ENCODE measurements at places on chromosomes 6 and 20.

- no peak for DNase-seq
Observed at GRCh38 chr6:70112716-70113115, 190.2 kb downstream of the COL9A1 start.

DNA sequence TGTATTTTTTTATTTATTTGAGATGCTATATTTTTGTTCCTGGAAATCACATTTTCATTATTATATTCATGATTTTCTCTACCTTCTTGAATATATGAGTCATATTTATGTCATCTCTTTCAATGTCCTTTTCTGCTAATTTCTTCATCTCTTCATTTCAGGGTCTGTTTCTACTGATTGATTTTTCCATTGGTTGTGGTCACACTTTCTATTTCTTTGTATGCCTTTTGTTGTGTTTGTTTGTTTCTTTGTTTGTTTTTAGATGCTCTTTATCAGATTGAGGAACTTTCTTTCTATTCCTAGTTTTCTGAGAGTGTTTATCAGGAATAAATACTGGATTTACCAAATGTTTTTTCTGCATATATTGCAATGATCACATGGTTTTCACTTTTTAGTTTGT is 16.9 kb upstream of the MDFI start:
- DNase-seq, result no peak

GRCh38 chr6:91523511-91523910 is 936.6 kb upstream of the MAP3K7 start:
- no peak for DNase-seq

GRCh38 chr6:63862486-63863198 is 227.0 kb downstream of the PHF3 start:
- DNase-seq, result no peak

DNA sequence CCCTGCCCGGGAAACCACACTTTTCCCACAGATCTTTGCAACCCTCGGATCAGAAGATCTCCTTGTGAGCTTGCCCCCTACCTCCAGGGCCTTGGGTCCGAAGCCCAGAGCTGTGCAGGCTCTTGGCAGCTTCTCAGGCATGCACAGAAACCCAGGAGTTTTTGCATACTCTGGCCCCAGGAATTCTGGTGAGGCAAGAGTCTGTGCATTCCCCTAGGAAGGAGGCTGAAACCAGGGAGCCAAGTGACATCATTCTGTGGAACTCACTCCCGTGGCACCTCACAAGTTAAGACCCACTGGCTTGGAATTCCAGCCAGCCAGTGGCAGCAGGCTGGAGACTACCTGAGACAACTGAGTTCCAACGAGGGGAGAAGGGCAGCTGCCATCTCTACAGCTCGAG is 100.1 kb downstream of the TNFRSF21 start:
- DNase-seq, result no peak

DNA sequence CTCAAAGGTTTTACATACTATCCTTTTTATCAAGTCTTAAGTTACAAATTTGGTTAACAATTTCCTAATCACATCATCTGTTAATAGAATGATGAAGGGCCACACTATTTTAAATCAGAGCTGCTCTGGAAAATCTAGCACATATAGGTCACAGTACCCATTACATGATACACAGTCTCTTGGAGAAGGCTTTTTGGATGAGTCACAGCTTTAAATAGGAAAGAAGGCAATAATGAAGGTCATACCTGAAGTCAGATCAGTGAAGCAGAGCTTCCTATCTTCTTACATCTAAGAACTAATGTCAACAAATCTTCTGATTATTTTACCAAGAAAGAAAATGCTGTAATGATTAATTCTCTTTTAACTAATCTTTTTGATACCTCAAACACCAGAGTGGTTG is 248.5 kb downstream of the BTBD9 start:
- DNase-seq, result no peak

All from stimulated activated CD4-positive, alpha-beta T cell treated with anti-CD3 and anti-CD28 coated beads, TNF-alpha, amount 100 ng/mL, for 1 hour (primary cell).